Chondrocyte (in vitro differentiated cells): ENCODE measurements at places on chromosomes 2 and 18. TPM values are rescaled to one million over a fixed set of nuclear protein-coding genes. Genes with fewer than 3 reads are reported as not detected.

Gene BCL11A
- total RNA-seq: 11.1 to 15.4 TPM (median 13.4 TPM) in 3 replicates

DNA sequence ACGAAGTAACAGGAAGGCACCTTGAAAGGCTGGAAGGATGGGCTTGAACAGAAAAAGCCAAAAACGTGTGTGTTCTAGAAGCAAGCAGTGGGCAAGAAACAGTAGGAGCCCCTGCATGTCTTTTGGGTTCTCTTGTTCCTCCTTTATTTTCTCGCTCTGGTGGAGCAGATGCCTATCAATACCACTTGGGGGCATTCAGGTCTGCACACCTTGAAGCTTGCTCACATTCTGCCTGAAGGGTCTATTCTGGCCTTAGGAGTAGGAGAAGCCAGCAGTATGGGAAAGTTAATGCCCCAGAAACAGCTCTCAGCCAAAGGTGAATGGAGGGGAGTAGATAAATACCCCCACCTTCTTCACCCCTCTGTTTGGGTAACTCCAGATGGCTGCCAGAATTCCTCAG lies 204.5 kb downstream of the TXNL1 start:
- peaks cover under 1% of the 10 kb centered on the region for H3K36me3 ChIP-seq
- H3K4me3 ChIP-seq: no peak overlapping the region
- H3K27me3 ChIP-seq: no peaks in the 10 kb centered on the region
- H3K27ac ChIP-seq: no peak overlapping the region

GRCh38 chr2:38037757-38038621 lies 38.0 kb downstream of the CYP1B1 start:
- DNase-seq: no peak
- peaks cover under 1% of the 10 kb centered on the region for H3K36me3 ChIP-seq
- H3K4me1 ChIP-seq: peaks cover 23% of the 10 kb centered on the region
- peaks cover 9% of the 10 kb centered on the region for H3K27me3 ChIP-seq
- H3K27ac ChIP-seq: peak overlapping the region; percentile 82

Gene CEBPZOS
- total RNA-seq: not detected in 3 replicates

DNA sequence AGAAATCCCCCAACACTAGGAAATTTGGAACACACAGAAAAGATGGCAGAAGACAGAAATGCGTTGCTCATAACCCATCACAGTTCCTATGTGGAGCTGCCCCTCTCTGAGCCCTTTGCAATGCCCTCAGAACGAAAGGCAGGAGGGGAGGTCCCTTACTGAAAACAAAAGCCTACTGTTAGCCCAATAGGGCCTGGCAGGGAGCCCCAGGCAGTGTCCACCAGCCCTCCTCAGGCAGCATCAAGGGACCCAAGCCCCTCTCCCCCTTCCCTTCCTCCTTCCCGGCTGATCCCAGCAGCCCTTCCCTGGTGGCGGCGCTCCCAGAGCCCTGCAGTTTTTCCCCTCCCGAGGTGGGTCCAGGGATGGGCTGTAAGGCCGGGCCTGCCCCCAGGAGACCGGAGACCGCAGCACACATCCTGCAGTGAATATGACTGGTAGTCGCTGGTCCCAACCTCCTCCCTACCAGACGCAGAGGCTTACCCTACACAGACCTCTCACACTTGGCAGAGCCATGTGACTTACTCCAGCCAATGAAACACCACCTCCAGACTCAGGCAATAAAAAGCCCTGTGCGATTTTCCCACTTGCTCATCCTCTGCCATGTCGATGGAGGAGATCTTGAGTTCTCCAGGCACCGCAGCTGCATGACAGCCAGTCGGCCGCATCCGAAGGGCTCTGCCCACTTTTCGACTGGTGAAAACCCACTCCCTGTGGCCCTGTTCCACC lies 19.4 kb upstream of the DUSP2 start:
- no peak overlapping the region for H3K27ac ChIP-seq
- DNase-seq: no peak
- H3K27me3 ChIP-seq: no peaks in the 10 kb centered on the region
- peaks cover 23% of the 10 kb centered on the region for H3K4me1 ChIP-seq
- H3K4me3 ChIP-seq: no peak overlapping the region
- no peaks in the 10 kb centered on the region for H3K36me3 ChIP-seq

DNA sequence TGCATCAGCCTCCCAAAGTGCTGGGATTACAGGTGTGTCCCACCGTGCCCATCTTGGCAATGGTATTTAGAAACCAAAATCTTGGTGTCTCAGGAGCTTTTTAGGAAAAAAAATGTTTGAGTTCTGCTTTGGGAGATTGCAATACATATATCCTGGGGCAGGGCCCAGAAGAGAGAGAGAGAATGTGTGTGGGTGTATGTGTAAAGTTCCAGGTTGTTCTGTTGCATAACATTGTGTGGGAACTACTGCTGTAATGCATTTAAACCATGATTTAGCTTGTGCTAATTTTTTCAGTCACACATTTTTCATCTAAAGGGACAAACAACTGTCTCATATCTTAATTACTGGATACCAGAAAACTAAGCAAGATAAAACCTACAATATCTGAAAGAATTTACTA lies 70.8 kb upstream of the NABP1 start:
- H3K4me1 ChIP-seq: peaks cover 4% of the 10 kb centered on the region
- no peaks in the 10 kb centered on the region for H3K27me3 ChIP-seq
- no peaks in the 10 kb centered on the region for H3K36me3 ChIP-seq
